H54 (cell line): ENCODE measurements at places on chromosomes 5 and 9.

- DNase-seq: no peak
Observed at GRCh38 chr5:178238711-178239592, 6.3 kb upstream of the PHYKPL start.

- no peak for DNase-seq
Observed at GRCh38 chr9:76203373-76203772, 190.9 kb downstream of the RFK start.

- DNase-seq: no peak
Observed at GRCh38 chr5:50647726-50648125, 18.7 kb upstream of the PARP8 start.

GRCh38 chr5:68074633-68075032 lies 140.9 kb upstream of the PIK3R1 start:
- DNase-seq: no peak

GRCh38 chr5:50655810-50656205 lies 10.6 kb upstream of the PARP8 start:
- DNase-seq: no peak

DNA sequence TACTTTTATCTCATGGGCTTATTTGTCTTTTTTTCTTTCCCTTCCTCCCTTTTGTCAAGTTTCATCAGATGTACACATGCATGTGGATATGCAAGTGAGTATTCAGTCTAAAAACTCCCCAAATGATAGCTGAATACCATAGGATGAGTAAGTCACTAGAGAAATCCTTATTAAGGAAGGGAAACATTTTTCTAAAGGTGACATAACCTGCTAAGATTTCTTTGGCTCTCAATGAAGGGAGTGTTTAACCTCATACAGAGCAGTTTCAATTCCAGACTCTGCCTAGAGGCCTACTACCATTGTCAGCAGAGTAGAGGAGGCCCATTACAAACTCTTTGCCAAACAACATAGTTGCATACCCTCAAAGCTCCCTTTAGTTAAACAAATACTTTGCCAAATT lies 192.4 kb downstream of the ARHGEF28 start:
- DNase-seq: no peak

- no peak for DNase-seq
Observed at GRCh38 chr9:20744036-20744630, 60.1 kb downstream of the FOCAD start.

DNA sequence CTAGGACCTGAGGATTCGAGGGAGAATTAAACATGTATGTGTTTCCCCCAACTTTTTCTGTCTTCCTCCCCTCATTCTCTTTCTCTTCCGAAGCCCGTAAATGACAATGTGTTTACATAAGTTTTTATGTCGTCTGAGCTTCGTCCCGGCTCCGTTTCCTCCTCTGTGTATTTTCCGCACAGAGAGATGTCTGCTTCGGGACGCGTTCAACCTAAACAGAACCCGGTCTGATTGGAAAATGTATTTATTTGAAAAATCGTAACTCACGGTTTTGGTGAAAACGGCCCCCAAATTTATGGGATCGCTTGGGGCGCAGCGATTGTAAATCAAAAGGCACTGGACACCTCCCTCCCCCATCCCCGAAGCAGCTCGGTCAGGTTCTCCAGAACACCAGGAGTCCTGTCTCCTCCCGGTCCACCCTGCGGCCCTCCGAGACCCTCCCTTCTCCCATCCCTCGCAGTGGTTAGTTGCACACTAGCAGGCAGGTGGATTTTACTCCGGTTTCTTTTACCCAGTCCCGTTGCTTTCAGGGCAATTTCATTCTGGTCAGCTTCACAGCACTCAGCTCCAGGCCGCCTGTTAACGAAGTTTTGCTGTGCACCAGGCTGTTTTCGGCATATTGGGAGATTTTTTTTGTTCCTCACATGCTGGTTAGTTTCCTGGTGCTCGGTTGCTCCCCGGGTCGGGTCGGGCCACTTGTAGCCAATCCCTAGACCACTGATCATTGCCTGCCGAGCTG lies 5.8 kb upstream of the HAND1 start:
- no peak for DNase-seq

GRCh38 chr5:133847301-133847700 lies 121.1 kb downstream of the C5orf15 start:
- DNase-seq: no peak

DNA sequence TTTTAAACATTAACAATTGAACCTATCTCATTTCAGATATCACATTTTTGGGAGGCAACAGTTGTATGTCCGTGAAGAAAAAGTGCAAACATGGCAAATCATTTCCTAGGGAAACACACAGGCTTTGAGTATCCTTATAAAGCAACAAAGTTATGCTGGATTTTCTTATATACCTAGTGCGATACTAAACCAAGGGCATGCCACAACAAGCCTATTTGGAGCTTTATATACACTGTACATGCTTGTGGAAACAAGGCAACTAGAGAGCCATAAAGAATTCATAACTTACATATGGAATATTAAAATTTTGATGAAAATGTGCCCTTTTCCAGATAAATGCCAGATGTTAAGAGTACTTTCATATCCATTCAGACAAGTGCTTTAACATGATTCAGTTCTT lies 191.4 kb downstream of the DCP2 start:
- DNase-seq: no peak

- no peak for DNase-seq
Observed at GRCh38 chr9:93346231-93347112, 105.0 kb upstream of the FAM120A start.

DNA sequence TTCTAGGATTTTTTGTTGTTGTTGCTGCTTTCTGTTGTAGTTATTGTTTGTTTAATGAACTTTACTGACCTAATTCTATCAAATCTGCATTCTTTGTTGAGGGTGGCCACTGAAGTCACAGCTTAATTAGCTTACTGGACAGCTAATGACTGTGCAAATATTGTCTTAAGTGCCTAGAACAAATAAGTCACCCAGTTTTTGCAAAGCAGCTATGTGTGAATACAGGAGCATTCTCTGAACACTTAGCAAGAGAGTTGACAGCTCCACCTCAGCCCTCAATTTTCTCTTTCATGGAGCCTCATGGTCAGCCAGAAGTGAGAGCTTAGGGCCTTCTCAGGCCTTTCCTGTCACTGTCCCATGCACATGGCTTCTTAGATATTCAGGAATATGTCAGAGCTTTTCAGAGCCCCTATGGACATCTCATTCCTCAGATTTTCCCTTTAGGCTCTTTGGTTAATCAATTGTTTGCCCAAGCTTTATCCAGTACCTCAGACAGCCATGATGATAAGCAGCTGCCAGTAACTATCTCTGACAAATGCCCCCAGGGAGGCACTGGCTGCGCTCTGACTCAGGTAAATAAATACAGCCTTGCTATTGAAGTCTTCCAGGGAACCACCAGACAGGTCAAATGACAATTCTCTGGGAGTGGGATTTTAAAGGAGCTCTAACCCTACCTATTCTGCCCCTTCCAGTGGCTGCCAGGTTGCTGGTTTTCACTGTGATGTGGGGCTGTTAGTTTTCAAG lies 241.4 kb upstream of the IL12B start:
- DNase-seq: no peak

DNA sequence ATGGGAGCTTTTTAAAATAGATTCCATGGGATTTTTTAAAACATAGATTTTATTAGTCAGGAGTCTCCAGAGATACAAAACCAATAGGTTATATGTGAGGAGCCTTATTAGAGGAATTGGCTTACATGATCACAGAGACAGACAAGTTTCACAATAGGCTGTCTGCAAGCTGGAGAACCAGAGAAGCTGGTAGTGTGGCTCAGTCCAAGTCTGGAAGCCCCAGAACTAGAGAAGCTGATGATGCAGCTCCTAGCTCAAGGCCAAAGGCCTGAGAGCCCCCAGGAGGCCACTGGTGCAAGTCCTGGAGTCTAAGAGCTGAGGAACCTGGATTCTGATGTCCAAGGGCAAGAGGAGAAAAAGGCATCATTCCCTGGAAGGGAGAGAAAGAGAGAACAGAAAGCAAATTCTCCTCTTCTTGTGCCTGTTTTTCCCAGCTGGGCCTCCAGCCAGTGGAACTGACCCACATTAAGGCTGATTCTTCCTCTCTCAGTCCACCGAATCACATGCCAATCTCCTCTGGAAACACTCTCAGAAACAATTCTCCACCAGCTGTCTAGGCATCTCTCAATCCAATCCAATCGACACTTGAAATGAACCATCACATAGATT lies 59.3 kb downstream of the AHRR start:
- no peak for DNase-seq

GRCh38 chr9:113738496-113738892 lies 137.6 kb upstream of the ZNF618 start:
- DNase-seq: no peak

DNA sequence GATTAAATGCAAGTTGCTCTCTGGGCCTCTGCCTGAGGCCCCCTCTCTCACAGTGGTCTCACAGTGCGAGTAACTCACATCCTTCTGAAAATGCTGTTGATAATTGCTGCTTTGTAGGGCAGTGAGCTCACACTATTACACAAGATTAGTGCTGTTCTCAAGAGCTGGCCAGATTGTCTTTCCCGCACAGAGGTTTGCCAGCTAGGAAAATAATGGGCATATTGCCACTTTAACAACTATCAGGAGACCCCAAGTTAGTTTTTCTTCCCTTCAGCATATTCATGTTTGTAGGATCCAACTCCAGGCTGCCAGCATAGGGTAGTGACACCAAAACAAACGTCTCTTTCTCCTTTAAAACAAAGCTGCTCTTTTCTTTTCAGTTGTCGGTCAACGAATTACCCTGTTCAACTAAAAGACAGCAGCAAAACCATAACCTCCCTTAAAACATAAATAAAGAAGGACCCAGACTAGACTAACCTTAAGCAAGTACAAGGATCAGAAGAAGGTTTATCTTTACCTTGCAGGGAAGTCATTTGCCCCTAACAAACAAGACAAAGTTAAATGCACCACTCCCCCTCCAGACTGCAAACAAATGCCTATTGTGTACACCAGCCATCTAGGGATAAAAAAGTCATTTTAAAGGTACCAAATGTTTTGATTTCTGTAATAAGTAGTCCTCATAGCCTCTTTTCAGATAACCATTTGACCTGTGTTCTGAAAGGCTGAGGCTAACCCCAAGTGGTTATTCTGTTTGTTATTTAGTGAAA lies 91.4 kb downstream of the VCAN start:
- DNase-seq: no peak

DNA sequence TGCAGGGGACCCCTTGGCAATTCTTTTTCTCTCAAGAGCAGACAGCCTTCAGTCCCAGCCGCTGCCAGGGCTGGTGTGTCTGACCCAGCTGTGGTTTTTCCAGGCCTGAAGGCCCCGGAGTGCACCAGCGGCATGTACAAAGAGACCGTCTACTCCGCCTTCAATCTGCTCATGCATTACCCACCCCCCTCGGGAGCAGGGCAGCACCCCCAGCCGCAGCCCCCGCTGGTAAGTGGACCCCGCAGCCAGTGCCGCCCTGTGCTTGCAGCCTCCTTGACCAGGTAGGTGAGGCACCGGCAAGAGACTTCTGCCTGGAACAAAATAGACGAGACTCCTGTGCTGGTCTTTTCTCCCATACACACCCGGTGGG lies 1.3 kb downstream of the TCF7 start:
- DNase-seq: peak; percentile 47

DNA sequence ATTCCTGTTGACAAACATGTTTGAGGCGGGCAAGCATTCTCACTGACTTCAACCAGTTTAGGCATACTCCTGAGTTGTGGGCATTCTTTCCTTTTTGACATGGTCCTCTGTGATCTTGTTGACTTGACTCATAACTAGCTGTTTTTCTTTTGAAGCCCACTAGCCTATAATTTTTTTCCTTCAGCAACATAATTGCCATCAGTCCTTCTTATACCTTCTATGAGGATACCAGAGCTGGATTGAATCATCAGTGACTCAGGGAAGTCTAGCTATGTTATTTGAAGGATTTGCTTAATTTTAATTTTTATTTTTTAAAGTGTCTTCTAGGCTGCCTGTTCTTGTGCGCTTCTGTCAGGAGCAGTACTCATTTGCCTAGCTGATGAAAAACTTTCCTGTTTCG lies 259.5 kb downstream of the NR3C1 start:
- peak; percentile 19 for DNase-seq

- DNase-seq: no peak
Observed at GRCh38 chr5:41193456-41194205, 19.7 kb downstream of the C6 start.

- DNase-seq: no peak
Observed at GRCh38 chr5:41817625-41818301, 52.5 kb downstream of the OXCT1 start.

DNA sequence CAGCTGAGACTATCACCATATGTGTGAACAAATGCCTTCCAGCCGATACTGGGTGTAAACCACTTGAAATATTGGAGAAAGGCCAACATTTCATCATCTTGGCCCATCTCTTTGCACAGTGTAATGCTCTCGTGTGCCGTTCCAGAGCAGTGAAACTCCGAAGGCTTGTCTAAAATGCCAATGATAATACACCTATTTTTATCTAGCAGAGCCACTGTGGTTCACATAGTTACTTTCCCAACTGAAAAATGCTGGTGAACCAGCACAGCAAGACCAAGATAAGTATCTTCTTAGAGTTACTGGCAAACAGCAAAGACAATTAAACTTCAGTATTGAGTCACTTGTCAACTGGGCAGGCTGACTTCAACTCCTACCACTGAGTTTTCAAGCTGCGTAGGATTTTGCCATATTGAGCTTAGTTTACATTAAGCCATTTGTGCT lies 379.9 kb upstream of the ACTBL2 start:
- DNase-seq: no peak

DNA sequence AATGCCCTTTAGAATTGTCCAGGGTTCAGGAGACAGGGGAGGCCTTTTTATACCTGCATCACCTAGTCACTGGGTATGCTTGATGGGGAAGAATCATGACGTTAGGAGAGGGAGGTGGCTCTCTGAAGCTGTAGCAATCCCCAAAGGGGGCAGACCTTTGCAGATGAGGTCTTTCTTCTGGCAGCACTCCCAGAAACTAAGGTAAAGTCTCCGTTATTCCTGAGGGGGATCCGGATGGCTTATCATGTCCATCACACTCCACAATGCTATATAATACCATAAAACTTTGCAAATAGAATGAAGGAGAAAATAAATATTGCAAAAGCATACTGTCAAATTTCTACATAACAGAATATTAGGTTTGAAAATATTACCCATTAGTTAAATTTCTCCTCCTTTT lies 21.5 kb upstream of the CAST start:
- DNase-seq: no peak

DNA sequence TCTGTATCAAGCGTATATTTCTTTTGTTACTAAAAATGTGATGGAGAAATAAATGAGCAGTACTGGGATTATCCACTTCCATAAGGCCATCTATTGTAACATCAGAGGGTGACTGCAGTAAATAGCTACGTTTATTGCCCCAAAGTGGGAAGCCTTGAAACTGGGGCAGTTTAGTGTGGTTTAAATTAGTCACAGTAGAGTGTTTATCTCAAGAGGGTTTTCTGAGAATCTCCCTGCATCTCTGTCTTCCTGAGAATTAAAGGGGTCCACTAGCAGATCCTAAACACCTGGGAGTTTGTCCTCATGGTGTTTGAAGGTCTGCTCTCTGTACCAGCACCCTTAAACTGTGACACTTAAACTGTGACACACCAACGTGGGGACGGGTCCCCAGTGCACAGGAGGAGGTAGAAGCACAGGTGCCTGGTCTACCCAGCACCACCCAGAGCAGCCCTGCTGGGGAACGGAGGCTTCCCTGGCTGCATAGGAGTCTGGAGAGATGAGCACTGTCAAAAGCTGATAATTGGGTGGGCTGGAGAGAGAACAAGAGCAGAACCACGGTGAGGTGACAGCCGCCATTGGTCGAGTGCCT lies 25.2 kb downstream of the PRRC2B start:
- no peak for DNase-seq
